Fibroblast of the aortic adventitia (primary cell): ENCODE measurements at places on chromosomes 11 and 22. TPM values are rescaled to one million over a fixed set of nuclear protein-coding genes. Genes with fewer than 3 reads are reported as not detected.

The SCGB2A2 gene
- total RNA-seq = not detected in 2 replicates

The ISX gene
- not detected in 2 replicates for total RNA-seq

The LMO2 gene
- total RNA-seq = 5.6 and 21.8 TPM in 2 replicates

The DMC1 gene
- 1.3 and 5.3 TPM in 2 replicates for total RNA-seq

The OR8G1 gene
- total RNA-seq = not detected in 2 replicates

The HEPHL1 gene
- not detected in 2 replicates for total RNA-seq

The PLA2G3 gene
- 0.08 and 0.09 TPM in 2 replicates for total RNA-seq

The POTEH gene
- total RNA-seq = not detected in 2 replicates

The OR56B4 gene
- total RNA-seq = 0.57 TPM in 1 of 2 replicates, not detected in the other

The OR51E1 gene
- total RNA-seq = not detected in 2 replicates

The LARGE2 gene
- not detected in 2 replicates for total RNA-seq

The ASPHD2 gene
- 2.9 and 4.2 TPM in 2 replicates for total RNA-seq

The CABP7 gene
- total RNA-seq = not detected in 2 replicates

The SMIM35 gene
- not detected in 2 replicates for total RNA-seq

The MEI1 gene
- total RNA-seq = 0.27 TPM in 1 of 2 replicates, not detected in the other

The SMTNL1 gene
- total RNA-seq = not detected in 2 replicates

The SLC25A17 gene
- 8.6 and 25.8 TPM in 2 replicates for total RNA-seq

The MGAT3 gene
- 0.27 and 2.0 TPM in 2 replicates for total RNA-seq
